ENCODE measurements at places on chromosomes 2 and 18.

DNA sequence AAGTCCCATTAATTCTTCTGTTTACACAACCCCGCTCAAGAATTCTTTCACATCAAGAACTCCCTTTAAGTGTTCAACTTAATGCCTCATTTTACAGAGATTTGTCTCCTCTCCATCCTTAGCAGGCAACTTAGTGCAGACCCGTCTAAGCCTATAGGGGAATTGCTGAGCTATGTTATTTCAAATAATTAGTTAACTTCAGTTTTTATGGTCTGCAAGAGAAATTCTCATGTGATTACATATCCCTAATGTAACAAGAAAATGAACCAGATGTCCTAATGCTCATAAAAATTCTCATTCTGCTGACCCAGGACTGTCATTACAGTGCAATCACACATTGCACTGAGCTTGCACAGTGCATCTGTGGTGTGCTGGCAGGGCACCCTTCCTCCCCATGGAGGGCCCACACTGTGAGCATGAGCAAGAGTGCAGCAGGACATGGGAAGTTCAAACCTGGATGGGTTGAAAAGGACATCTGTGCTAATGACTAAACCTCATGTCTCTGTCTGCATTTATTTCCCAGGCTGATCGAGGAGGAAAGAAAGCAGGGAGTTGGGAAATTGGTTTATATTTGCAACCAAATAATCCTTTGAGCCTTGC is 97.1 kb downstream of the COL5A2 start:
- peaks cover 30% of the 10 kb centered on the region for H3K36me3 ChIP-seq
- peak overlapping the region; percentile 84 for H3K27ac ChIP-seq
- H3K4me1 ChIP-seq, result peaks cover 9% of the 10 kb centered on the region
- peak; percentile 9 for DNase-seq

DNA sequence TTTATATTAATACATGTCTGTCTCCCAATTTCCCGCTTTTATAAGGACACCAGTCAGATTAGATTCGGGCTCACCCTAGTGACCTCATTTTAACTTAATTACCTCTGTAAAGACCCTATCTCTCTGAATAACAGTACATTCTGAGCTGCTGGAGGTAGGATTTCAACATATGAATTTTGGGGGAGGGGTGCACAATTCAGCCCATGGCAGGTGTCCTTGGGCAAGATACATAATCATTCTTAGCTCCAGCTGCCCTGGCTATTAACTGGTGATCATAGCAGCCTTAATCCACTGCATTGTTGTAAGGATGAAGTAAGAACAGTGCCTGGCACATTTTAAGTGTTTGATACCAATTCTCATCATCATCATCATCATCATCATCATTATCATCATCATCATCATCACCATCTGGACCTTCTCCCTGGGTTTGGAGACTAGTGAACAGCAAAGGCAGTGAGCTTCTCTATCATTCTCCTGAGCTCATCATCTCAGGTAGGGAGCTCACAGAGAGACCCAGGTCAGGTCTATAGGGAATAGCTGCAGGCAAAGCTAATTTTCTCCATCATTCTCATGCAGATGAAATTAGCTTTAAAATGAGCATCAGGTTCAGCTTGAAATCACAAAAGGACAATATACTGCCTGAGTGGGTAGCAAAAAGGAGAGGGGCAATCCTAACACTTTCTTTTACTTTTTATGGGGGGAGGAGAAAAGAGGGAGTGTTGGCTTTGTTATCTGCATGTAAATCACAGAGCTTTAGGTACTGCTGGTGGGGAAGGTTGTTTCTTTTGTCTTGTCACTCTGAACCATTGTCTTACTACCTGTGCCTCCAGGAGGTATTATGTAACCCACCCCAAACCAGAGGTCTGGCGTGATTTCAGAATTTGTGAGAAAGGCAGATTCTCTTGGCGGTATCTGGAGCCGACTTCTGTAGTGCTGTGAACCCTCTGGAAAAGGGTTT is 125.5 kb upstream of the SPRED2 start:
- H3K4me1 ChIP-seq, result no peaks in the 10 kb centered on the region
- no peaks in the 10 kb centered on the region for H3K27me3 ChIP-seq
- no peak for DNase-seq
- no peak overlapping the region for H3K27ac ChIP-seq

- no peak overlapping the region for H3K4me3 ChIP-seq
- no peak overlapping the region for H3K27ac ChIP-seq
- no peaks in the 10 kb centered on the region for H3K27me3 ChIP-seq
- H3K36me3 ChIP-seq, result no peaks in the 10 kb centered on the region
- no peaks in the 10 kb centered on the region for H3K4me1 ChIP-seq
Observed at GRCh38 chr2:163247847-163248220, 409.3 kb upstream of the KCNH7 start.

DNA sequence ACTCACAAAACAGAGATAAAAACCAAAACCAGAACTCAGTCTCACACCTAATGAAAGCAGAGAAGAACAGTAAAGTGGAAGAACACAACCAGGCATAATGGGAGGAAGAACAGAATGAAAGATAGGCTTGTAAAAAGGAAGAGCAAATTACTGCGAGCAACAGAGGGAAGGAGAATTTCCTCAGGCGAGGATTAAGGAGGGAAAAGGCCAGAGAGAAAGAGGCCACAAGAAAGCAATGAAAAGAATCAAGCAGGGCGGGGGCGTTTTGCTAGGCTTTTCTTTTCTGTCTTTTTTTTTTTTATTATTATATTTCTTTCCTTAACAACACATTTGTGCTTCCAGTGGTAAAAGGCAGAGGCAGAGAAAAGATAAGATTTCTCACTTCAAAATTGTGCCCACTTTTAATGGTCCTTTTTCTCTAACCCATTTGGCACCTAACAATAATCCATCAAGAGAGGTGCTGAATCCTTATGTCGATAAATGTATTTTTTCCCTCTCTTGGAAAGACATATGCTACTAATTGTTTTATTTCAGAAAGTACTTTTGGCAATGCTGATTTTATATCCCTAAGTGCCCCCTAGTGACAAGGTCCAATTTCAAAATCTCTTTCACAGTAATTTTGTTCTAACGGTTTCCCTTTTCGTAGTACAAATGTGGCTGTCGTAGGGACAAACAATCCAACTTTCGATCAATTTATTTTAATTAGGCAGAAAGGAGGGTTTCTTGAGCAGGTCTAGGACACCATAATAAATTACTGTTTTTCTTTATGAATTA is 138.7 kb upstream of the AQP4 start:
- no peak overlapping the region for H3K27ac ChIP-seq
- H3K4me1 ChIP-seq, result peaks cover 6% of the 10 kb centered on the region
- DNase-seq, result peak; percentile 33
- H3K36me3 ChIP-seq, result no peaks in the 10 kb centered on the region
- no peaks in the 10 kb centered on the region for H3K27me3 ChIP-seq

DNA sequence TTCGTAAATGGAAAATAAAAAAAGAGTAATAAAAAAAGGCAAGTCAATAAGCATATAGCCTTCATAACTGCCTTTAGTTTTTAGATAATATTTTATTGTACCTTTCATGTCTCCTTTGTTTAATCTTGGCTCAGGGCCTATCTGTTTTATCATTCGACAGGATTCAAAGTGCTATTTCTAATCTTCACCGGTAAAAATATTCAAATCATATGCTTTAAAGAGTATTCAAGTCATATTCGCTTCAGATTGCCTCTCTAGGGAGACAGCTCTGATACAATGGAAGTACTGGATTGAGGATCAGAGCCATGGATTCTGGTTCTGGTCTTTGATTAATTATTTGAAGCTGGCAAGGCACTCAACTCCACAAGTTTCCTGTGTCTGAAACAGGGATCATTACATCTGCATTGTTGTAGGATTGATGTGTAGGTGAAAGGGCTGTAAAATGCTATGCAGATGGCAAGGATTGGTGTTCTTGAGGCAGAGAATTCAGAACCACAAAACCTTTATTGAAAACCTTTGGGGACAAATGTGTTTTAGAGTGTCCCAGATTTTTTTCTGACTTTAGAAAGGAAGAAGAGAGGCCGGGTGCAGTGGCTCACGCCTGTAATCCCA is 84.3 kb upstream of the RAPH1 start:
- no peaks in the 10 kb centered on the region for H3K27me3 ChIP-seq
- H3K4me3 ChIP-seq, result no peak overlapping the region
- H3K4me1 ChIP-seq, result no peaks in the 10 kb centered on the region
- DNase-seq, result no peak
- H3K27ac ChIP-seq, result no peak overlapping the region
- no peaks in the 10 kb centered on the region for H3K36me3 ChIP-seq

DNA sequence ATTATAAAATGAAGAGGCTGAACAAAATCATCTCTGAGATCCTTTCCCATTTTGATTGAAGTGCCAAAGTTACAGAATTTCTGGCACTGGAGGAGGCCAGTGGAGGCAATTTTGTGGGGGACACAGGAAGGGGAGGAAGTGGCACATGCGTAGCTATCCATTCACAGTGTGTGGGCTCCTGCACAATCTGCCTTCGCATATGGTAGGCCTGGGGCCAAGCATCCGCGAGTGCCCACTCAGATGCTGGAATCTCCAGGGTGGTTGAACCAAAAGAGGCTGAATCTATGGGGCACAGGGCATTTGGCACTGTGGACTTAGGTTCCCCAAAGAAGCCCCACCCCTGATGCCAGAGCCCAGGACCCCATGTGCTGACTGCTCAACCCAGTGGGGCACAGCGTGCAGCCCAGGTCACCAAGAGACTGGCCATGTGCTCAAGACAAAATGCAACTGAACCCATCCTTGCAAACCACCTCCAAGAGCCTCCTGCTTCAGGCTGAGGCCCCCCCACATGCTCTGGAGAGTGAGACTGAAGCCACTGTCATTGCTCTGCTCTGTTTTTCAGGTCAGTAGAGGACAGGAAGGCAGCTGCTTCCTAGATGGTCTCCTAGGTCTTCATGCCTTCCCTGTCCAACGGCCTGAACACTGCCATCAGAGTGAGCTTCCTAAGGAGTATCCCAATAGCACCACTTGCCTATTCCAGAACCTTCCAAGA is 28.5 kb downstream of the ST8SIA5 start:
- H3K27me3 ChIP-seq, result no peaks in the 10 kb centered on the region
- H3K4me3 ChIP-seq, result no peak overlapping the region
- no peak overlapping the region for H3K27ac ChIP-seq
- DNase-seq, result no peak
- H3K4me1 ChIP-seq, result no peaks in the 10 kb centered on the region

DNA sequence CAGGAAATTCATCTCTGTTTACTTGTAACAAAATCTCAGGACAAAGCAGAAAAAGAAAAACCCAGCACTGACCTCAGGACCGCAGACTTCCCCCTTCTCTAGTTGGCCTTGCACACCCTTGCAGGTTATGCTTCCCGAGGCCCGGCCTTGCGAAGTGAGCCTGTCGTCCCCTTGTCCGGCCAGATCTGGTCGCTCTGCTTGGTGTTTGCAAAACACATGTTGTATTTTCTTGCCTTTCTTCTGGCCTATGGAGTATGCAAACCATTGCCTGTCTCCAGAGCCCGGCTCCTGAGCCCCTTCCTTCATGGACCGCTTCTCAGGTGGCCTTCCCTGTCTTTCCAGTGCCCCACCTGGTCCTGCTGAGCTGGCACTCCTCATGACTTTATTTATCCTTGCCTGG is 4.8 kb downstream of the IMPA2 start:
- no peaks in the 10 kb centered on the region for H3K36me3 ChIP-seq
- no peaks in the 10 kb centered on the region for H3K4me1 ChIP-seq
- DNase-seq, result no peak
- H3K27me3 ChIP-seq, result peaks cover 91% of the 10 kb centered on the region
- no peak overlapping the region for H3K27ac ChIP-seq

DNA sequence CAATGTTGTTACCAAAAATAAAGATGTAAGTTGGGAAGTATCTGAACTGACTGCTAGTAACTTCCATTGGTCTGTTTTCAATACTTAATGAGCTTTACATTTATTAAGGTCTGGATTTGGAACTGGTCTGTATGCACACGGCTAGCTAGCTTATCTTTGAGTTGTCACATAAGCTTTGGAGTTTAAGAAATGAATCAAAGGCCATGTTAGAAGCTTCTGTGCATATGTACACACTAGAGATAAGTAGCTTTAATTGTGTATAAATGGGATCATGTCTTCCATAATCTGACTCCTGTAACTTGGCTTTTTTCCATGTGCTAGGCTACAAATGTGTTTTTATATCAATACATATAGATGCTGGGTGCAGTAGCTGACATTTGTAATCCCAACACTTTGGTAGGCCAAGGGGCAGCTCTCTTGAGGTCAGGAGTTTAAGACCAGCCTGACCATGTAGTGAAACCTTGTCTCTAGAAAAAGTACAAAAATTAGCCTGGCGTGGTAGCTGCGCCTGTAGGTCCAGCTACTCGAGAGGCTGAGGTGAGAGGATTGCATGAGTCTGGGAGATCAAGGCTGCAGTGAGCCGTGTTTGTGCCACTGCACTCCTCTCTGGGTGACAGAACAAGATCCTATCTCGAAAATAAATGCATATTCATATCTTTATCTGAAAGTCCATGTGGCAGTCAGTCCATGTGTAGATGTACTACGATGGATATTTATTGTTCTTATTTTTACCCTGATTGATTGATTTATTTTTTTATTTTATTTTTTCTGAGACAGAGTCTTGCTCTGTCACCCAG is 27.2 kb downstream of the ATIC start:
- peak overlapping the region; percentile 75 for H3K27ac ChIP-seq
- DNase-seq, result peak; percentile 53
- no peaks in the 10 kb centered on the region for H3K27me3 ChIP-seq
- H3K36me3 ChIP-seq, result peaks cover 80% of the 10 kb centered on the region
- no peak overlapping the region for H3K4me3 ChIP-seq
- H3K4me1 ChIP-seq, result no peaks in the 10 kb centered on the region

GRCh38 chr2:240168041-240168440 is 27.6 kb upstream of the OTOS start:
- no peak overlapping the region for H3K27ac ChIP-seq
- H3K4me3 ChIP-seq, result no peak overlapping the region

DNA sequence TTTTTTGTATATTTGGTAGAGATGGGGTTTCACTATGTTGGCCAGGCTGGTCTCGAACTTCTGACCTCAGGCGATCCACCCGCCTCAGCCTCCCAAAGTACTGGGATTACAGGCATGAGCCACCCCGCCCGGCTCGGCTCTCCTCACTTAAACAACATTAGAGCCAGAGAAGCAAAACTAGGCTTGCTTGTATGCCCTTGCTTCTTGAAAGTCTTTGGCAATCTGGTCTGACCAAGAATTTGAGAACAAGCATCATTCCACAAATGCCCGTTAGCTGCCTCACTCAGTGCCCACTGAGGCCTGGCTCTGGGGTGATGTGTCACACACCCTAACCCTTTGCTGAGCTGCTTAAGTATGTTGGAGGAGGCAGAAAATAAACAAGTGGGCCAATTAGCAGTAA is 33.5 kb downstream of the SOWAHC start:
- H3K27me3 ChIP-seq, result no peaks in the 10 kb centered on the region
- no peak overlapping the region for H3K4me3 ChIP-seq

- no peaks in the 10 kb centered on the region for H3K4me1 ChIP-seq
- no peak for DNase-seq
- no peak overlapping the region for H3K27ac ChIP-seq
Observed at GRCh38 chr18:46110406-46110805, 6.2 kb downstream of the HAUS1 start.

- no peaks in the 10 kb centered on the region for H3K4me1 ChIP-seq
- no peak overlapping the region for H3K4me3 ChIP-seq
- H3K36me3 ChIP-seq, result no peaks in the 10 kb centered on the region
- H3K27me3 ChIP-seq, result peaks cover 8% of the 10 kb centered on the region
Observed at GRCh38 chr2:41909584-41909983, 138.2 kb upstream of the PKDCC start.

All from SK-N-SH (cell line).